NCI-H460 (cell line): ENCODE measurements at places on chromosomes 5 and 9.

DNA sequence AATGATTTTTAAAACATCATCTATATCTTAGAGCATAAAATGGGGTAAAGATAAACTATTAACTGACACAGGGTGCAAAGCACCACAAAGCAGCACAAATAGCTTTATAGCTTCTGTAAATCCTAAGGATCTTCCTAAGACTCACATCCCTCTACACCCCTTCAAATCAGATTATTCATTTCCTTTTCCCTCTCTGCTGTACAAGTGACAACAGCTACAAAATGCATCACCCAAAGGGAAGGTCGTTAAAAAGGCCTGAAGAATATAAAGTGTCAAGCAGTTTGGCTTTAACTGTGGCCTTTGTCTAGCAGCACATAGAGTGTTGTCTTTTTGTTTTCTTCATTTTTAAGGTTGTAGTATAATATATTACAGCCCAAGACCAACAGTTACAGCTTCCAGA, 422.1 kb downstream of the PDE4D start:
- DNase-seq: no peak

DNA sequence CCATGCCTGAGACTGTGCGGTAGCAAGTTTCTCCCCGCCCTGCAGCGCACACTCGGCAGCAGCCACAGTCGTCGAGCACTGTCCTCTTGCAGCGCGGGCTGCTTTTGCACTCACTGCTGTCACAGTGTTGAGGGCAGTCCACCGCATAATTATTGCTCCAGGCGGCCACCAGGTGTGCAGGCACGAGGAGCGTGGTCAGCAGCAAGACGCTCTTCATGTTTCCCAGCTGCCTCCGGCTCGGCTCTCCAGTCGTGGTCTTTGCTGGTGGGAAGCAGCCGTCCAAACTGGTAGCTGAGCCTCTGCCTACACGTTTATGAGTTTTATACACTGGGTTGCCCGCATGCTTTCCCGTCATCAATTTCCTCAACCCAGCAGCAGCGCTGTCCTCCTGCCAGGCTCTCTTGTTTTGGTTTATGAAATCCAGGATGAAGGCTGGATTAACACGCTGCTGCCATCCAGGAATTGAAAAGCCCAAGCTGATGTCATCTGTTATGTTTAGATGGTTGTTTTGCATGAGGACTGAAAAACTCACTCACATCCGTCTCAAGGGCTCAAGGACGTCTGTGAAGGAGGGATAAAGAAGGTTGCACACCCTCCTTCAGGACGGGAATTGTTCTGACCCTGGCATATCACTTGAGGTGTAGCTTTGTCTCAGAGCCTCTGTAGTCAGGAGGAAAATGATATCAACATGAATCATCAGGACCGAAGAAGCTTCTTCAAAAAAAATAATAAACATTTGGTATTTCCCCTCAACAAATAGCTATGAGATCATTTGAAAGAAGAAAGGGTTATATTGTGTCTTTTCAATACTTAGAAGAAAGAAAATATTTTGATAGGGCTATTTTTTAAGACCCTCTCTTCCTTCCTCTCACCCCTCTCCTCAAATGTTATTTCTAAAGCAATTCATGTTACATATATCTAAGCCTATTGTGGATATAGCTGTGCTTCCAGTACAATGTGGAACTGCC, at the start of gene ESM1:
Gene ESM1, minus strand, starts transcription at position 293 of the 968 bp plus-strand sequence. Its CDS starts 76 bp downstream, at position 217.
- DNase-seq: peak; percentile 92

- DNase-seq: peak; percentile 62
Observed at GRCh38 chr9:91193658-91194391, 167.9 kb downstream of the AUH start.

DNA sequence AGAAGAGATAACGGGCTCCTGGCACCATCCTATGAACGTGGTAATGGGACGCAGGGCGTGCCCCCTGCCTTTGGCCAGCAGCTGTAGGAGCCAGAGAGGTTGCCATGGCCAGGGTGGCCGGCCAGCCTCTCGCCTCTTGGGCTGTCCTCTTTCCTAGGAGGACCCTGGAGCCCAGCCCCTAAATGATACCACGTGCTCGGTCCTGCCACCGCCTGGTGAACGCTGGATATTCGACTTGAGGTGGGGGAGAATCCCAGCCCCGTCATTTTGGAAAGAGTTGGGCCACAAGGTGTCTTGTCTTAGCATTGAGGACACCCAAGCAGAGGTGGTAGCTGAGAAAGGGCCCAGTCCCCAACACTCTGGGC, 391 bp upstream of the NRG2 start:
- DNase-seq: no peak

DNA sequence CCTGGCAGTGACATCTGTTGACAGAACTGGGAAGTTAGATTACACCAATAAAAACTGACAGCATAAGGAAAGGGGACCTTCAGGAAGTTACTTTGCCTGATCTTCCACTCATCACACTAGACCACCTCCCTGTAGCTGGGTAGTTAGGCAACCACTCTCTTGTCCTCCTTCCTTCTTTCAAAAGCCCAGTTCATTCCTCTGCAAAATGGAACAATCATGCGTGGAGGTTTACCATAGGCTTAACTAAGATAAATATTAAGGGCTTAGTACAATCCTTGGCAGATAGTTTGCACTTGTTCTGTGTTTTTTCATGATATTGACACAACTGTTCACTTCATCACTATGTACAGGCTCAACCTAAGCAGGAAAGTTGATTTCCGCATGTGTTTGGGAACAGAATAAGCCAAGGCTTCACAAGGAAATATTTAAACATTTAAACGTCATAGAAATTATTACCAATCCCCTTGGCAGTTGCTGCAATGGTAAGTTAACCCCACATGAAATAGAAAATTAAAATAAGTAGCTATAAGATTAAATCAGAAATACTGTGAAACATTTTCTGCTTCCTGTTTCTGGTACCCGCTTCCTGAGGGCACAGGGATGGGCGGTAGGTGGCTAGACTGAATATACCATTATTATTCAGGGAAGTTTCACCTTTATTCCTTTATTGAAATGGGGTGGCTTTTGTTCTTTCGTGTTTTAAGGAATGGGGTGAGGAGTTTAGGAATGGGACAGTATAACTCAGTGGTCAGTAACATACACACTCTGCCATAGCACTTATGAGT, 9.9 kb upstream of the PTGER4 start:
- DNase-seq: no peak

DNA sequence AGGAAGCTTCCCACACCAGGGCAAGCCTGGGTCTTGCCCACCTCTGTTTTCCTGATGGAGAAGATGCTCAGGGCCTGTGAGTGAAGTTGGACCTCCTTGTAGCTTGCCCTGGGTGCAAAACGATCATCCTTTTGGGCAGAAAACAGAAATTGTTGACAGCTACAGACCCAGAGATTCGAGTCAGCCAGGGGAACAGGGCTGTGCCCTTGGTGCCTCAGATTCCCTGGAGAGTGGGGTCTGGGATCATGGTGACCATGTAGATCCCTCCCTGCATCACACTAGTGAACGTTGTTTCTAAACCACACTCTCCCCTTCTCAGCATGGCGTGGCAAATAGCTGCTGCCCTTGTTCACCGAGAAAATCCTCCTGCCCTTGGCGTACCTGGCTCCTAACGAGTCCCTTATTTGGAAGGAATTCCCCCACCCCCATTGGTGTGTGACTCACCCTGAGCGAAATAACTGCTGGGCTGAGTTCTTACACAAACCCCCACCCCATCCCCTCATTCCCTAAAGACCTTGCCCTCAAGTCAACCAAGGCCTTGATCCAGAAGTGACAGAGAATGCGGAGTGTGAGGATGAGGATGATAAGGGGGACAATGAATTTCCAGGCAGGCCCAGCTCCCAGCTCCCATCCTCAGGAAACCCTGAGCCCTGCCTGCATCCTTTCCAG, 1.1 kb upstream of the DCANP1 start:
- DNase-seq: no peak

DNA sequence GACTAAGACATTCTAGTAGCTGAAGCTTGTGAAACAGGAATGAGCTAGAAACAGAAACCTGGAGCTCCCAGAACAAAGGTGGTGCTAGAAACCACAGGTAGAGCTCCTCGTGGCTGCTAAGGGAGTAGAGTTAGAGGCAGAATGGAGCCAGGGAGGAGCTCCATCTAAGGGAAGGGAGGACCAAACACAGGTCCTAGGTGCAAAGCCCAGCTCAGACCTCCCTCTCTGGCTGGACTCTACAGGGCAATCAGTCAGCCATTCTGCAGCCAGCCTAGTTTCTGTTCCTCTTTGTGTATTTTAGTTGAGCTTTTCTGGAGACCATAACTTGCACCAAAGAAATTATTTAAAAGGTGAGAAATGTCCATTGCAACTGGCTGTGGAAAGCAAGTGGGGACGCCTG, 70.4 kb downstream of the CRB2 start:
- no peak for DNase-seq

- DNase-seq: no peak
Observed at GRCh38 chr5:128493657-128494329, 44.3 kb downstream of the FBN2 start.

- DNase-seq: no peak
Observed at GRCh38 chr9:122040561-122041242, 52.4 kb downstream of the TTLL11 start.

GRCh38 chr5:73780302-73781080, 154.5 kb downstream of the ARHGEF28 start:
- DNase-seq: no peak

- no peak for DNase-seq
Observed at GRCh38 chr9:128093011-128093410, 25.0 kb downstream of the SLC25A25 start.

DNA sequence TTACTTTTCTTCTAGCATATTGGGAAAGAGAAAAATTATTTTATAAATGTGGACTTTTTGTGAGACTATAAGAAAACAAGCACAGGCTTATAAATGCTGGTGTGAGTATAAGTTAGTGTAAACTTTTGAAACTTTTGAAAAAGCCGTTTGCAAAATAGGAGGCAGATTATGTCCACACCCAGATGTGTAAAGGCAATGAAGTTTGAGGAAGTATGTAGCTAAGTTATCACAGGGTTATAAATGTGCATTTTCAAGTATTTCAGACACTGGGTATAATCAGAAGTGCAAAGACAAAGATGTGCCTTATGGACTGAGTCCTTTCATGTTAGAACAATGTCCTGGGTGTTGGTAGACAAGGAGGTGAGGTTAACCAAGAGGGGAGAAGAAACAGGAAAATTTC, 85.5 kb downstream of the ANXA1 start:
- DNase-seq: no peak

DNA sequence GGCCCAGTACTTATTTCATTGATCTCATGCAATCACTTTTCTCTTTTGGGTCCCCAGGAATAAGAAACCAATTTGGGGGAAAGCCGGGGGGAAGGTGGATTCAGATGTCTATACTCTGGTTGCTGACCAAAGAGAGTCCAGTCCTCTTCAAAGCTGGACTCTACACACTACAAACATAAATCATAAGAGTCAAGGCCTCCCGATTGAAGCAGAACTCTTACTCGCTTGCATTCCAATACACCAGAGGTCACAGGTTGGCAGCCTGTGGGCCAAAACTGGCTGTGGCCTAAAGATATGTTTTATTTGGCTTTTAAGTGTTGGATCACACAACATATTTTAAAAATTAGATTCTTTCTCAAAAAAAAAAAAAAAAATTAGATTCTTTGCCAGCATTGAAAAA, 311.4 kb upstream of the MSX2 start:
- DNase-seq: no peak

- DNase-seq: no peak
Observed at GRCh38 chr5:98499892-98500291, 273.6 kb upstream of the RGMB start.

DNA sequence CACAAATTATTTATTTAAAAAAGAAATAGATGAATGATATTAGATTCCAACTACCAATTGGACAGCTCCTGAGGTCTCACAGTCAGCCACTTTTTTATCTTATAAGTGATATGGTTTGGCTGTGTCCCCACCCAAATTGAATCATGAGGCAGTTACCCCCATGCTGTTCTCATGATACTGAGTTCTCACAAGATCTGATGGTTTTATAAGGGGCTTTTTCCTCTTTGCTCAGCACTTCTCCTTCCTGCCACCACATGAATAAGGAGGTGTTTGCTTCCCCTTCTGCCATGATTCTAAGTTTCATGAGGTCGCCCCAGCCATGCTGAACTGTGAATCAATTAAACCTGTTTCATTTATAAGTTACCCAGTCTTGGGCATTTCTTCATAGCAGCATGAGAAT, 12.9 kb downstream of the NLN start:
- no peak for DNase-seq

DNA sequence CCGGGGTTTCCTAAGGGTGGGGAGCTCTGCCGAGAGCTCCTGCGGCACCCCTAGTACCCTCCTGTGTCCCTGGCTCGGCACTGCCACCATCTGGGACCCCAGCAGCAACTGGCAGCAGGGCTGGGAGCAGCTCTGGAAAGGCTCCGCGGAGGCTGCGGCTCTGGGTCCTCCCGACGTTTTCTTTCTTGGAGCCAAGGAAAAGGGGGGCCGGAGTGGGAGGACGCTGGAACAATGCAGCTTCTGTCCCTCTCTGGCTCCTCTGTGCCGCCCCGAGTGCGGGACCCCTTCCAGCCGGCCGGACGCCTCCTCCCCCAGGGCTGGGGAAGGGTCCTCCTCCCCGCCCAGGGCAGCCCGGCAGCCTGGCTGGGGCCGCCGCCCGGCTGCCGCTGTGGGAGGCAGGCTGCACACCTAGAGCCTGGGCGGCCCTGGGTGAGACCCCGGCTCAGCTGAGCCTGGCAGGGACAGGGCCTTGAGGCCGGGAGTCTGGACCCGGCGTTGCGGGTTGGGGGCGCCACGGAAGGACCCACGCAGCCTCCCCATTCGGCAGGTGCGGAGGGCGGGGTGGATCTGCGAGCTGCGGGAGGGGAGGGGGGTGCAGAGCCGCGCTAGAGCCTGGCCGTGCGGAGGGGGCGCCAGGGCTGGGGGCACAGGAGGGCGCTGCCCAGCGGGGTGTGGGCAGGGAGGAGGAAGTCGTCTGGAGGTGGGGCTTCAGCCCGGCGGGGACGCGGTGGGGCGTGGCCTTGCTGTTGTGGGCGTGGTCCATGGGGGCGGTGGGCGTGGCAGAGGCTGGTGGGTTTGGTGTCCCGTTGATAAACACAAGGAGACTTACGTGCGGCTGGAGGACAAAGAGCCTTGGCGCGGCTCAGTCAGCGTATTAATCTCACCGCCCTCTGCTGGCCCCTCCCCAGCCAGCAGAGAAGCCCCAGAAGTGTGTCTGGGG, 15.1 kb downstream of the GPSM1 start:
- peak; percentile 26 for DNase-seq

DNA sequence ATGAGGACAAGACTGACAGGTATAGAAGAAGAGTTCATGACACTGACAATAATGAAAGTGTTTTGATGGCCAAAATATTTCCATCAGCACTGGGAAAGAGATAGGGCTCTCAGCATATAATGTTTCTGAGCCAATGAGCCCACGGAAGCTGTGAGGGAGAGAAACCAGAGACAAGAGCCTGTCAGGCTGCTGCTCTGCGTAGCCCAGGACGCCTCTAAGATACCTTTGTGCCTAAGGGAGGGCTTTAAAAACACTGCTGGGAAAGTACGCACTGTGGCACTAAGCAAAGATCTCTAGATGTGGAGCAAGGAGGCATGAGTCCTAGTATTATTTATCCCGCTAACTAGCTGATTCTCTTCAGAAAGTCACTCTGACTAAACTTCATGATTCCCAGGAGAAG, 11.0 kb upstream of the ELAVL2 start:
- no peak for DNase-seq
